ENCODE measurements at places on chromosomes 12 and 14.

DNA sequence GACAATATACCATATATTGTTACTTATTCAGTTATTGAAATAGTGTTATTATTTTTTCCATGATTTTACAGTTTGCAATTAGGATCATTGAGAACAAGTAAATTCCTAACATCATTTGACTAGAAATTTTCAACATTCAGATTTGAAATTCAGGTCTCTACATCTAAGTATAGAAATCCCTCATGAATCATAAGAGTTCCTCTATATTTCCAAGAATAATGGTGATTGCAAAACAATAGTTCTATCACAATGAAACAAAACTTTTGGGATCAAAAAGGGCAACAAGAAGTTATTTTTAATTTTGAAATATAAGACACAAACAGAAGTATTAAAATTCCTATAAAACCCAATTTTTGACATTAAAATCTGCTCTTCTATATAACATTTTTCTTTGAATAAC, 10.8 kb downstream of the CLEC1A start:
- DNase-seq, result no peak

- DNase-seq, result no peak
These were observed 72.0 kb downstream of the NCOR2 start for GRCh38 chr12:124495194-124495983.

DNA sequence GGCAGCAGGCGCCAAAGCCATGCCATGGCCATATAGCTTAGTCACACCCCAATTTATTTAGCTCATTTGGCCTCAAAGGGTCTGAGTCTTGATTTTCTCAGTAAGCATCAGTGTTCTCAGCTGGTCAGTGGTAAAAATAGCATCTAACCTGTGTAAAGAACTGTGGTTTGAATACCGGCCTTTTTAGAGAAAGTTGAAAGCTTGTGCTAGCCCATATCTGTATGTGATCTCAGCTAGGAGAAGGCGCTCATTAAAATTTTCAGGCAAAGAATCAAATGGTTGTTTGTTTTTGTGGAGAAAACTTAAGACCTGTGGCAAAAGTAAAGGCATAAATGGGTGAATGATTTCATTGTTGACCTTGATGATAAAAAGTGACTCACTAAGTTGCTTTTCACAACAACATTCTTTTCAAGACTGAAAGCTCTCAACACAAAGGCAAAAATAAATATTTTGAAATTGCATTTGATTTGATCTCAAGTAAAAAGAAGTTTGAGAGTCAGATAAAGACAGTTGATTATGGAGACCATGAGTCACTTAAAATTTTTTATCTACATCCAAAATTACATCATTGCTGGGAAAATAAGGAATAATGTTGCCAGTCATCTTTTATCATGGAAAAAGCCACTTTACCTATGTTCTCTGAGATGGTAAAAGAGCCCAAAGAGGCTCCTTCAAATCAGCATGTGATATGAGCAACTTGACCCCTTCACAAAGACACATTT, 128.5 kb upstream of the RGS6 start:
- no peak for DNase-seq

DNA sequence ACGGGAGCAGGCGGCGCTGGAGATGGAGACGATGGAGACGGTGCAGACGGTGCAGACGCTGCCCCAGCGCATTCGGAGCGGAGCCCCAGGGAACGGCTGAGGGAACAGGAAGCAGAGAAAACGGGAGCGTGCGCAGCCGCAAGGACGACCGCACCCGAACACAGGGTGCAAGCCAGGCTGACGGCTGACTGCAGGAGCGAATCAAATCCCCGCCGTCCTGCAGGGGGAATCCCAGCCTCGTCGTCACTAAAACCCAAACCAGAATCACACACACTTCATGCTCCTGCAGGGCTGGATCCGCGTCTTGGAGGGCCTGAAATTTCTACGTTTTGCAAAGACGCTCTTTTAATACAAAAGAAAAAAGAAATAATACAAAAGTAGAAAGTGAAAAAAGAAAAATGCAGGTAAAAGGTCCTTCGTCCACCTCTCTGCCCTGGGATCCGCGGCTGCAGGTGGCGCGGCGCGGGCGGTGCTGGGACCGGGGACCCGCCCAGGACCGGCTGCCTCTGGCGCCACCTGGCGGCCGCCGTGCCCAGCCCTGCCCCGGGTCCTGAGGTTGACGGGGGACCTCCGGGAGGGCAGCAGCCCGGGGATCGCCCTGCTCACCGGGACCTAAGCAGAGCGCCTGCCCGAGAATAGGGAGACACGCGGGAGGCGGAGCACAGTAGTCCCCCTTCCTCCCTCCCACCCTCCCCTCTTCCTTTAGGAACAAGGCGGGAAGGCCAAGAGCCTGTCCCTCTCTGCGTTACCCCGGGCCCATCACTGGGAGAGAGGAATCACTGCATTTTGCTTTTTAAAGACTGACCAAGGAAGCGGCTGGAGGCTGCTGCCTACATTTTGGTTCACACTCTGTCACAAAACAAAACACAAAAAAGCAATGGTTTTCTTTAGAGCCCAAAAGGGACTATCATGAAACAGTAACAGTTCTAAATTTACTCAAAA, 20.1 kb downstream of the STX2 start:
- DNase-seq, result no peak

- DNase-seq, result no peak
These were observed 37.8 kb downstream of the MYO1H start for GRCh38 chr12:109385339-109386058.

- DNase-seq, result no peak
These were observed 360.5 kb downstream of the FUT8 start for GRCh38 chr14:65772921-65773574.

GRCh38 chr12:87793131-87793530, 236.1 kb downstream of the C12orf50 start:
- no peak for DNase-seq

GRCh38 chr12:25694072-25694471, 141.0 kb upstream of the LMNTD1 start:
- no peak for DNase-seq

- DNase-seq, result no peak
These were observed 5.6 kb upstream of the HEBP1 start for GRCh38 chr12:13005649-13006048.

DNA sequence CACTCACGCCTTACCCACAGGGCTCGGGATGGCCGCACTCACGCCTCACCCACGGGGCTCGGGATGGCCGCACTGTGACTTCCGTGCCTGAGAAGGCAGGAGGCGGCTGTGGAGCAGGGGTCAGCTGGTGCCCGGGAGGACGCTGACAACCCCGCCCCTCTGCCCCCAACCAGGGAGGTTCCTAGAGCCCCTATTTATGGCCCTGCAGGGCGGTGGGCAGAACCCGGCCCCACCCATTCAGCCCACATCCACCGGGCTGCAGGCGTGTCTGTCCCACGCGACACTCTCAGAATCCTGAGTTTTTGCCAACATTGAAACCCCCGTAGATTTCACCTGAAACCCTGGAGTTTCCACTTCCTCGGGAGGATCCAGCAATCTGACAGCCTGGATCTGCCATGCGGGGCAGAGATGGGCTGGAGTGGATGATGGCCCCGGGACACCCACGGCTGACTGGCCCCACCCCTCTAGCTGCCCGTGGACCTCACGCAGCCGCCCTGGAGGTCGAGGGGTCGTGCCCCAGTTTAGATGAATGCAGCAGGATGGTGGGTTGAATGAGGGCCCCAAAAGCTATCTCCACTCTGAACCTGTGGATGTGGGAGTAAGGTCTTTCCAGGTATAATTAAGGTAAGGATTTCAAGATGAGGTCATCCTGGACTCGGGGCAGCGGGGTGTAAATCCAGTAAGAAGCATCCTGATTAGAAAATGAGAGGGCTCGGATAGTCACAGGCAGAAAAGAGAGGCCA, 20.4 kb downstream of the GALNT9 start:
- DNase-seq, result peak; percentile 86

GRCh38 chr12:42283739-42284138, 42.2 kb downstream of the ZCRB1 start:
- DNase-seq, result no peak

DNA sequence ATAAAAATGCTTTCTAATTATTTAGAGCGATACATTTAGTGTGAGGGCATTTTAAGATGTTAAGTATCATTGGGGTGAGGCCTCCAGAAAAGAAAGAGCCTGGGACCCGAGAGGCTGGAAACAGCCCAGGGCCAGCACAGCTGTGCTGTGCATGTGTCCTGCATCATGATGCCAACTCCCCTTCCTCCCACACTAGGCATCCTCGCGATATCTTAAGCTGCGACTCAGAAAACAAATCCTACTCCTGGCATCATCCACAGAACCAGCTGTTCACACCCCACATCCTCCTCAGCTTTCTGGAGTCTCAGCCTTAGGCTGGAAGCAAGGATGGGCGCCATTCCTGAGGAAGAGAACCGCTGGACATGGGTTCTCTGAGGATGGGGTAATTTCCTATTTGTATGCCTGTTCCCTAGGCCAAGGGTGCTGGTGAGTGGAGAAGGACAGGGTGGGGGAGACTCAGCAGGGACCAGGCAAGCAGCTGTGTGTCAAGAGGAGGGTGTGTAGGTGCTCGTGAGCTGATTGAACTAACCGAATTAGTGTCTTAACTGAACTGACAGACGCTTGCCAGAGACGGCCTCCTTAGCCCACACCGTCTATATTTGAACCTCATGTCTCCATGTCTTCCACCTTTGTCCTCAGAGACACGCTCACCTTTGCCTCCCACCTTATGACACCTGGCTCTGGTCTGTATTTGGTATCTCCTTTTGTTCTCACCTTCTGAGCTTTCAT, 15.6 kb upstream of the MCRS1 start:
- DNase-seq, result no peak

DNA sequence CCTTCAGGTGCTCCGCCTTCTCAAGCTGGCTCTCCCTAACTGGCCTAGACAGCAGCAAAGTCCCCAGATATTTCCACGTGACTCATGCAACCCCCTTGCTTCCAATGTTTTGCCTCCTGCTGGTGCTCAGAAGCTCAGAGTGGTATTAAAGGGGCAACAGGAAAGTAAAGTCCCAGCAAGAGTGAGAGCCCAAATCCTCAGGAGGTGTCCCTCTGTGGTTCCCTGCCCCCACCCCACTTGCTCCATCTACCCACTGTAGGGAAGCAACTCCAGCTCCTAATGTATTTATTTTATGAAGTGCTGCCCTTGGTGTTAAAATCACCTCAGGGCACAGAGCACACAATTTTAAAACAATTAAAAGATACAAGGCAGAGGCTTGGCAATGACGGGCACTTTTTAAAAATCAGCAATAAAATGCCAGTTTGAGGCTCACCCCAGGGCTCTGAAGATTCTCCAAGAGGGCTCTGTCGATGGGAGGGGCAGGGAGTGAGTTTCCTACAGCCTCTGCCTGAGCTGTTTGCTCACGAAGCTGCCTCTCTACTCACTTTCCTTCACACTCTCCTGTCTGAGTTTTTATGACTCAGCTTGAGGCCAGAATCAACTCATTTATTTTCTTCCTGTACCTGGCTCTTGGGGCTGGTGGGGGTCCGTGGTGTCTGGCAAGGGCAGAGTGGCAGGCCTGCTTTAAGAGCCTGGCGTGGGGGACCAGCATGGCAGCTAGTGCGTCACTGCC, 81.9 kb upstream of the MAX start:
- no peak for DNase-seq

- DNase-seq, result no peak
These were observed 33.5 kb downstream of the SLC6A12 start for GRCh38 chr12:180445-180844.

- DNase-seq, result no peak
These were observed 1.6 kb upstream of the C1R start for GRCh38 chr12:7093892-7094291.

DNA sequence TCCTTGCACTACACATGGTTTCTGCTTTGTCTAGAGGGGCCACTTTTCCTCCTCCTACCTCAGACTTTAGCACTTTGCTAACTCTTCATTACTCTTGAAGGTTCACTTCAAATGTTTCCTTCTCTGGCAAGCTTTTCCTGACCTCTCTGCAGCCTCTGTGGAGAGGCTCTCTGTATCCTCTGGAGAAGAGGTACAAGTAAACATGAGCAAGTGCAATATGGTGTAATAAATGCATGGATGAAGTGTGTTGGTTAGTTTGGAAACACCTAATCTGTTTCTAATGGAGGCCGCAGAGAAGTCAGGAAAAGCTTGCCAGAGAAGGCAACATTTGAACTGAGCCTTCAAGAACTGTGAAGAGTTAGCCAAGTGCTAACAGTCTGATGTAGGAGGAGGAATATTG, 329.3 kb downstream of the GRIN2B start:
- no peak for DNase-seq

- no peak for DNase-seq
These were observed 199.3 kb upstream of the PDZRN4 start for GRCh38 chr12:40988824-40989223.

DNA sequence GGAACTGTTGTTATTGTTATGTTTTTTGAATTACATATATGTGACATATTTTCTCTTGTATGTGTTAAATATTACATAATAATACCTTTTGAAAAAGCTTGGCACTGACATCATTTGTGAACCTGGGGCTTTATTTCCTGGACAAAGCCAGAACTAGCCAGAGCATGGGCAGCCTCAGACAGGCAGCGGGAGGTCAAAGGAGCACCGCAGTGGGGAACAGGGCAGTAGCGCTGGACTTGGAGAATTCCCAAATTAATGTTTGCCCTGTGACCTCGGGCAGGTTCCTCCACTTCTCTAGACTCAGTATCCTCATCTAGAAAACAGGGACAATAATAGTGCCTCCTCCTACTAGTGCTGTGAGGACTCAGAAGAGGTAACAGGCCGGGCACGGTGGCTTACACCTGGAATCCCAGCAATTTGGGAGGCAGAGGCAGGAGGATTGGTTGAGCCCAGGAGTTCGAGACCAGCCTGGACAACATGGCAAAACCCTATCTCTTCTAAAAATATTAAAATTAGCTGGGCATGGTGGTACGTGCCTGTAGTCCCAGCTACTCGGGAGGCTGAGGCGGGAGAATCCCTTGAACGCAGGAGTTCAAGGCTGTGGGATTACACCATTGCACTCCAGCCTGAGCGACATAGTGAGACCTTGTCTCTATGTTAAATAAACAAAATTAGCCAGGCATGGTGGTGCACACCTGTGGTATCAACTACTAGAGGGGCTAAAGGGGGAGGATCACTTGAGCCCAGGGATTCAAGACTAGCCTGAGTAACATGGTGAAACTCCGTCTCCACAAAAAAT, 27.3 kb upstream of the ITPK1 start:
- DNase-seq, result no peak

- DNase-seq, result no peak
These were observed 141.8 kb upstream of the CPM start for GRCh38 chr12:69074556-69075349.

- DNase-seq, result no peak
These were observed 45.6 kb downstream of the SPTLC2 start for GRCh38 chr14:77570706-77571268.

GRCh38 chr14:100405760-100406455, 82.8 kb downstream of the SLC25A47 start:
- DNase-seq, result no peak

GRCh38 chr12:126157575-126157966, 1092.3 kb downstream of the AACS start:
- no peak for DNase-seq

All from chondrocyte (in vitro differentiated cells).